ENCODE measurements at places on chromosomes 6 and 20. TPM values are rescaled to one million over a fixed set of nuclear protein-coding genes. Genes with fewer than 3 reads are reported as not detected.

CLDN20 gene
- total RNA-seq = not detected

CNKSR3 gene
- 12.1 TPM for total RNA-seq

MAPK13 gene
- 52.9 TPM for total RNA-seq

LTV1 gene
- 22.0 TPM for total RNA-seq

PPIL6 gene
- total RNA-seq = 1.6 TPM

TREML1 gene
- total RNA-seq = not detected

RBM24 gene
- 4.2 TPM for total RNA-seq

CLPSL2 gene
- not detected for total RNA-seq

IL20RA gene
- 0.46 TPM for total RNA-seq

- DNase-seq = no peak
Measured at GRCh38 chr20:36604952-36605398, 604 bp upstream of the RAB5IF start.

- no peak for DNase-seq
Measured at GRCh38 chr20:19652591-19653026, 105.4 kb upstream of the RIN2 start.

DNA sequence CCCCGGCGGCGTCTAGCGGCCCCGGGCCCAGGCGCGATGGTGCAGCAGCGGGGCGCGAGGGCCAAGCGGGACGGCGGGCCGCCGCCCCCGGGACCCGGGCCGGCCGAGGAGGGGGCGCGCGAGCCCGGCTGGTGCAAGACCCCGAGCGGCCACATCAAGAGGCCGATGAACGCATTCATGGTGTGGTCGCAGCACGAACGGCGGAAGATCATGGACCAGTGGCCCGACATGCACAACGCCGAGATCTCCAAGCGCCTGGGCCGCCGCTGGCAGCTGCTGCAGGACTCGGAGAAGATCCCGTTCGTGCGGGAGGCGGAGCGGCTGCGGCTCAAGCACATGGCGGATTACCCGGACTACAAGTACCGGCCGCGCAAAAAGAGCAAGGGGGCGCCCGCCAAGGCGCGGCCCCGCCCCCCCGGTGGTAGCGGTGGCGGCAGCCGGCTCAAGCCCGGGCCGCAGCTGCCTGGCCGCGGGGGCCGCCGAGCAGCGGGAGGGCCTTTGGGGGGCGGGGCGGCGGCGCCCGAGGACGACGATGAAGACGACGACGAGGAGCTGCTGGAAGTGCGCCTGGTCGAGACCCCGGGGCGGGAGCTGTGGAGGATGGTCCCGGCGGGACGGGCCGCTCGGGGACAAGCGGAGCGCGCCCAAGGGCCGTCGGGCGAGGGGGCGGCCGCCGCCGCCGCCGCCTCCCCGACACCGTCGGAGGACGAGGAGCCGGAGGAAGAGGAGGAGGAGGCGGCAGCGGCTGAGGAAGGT is 715 bp downstream of the SOX12 start:
- DNase-seq = no peak

DNA sequence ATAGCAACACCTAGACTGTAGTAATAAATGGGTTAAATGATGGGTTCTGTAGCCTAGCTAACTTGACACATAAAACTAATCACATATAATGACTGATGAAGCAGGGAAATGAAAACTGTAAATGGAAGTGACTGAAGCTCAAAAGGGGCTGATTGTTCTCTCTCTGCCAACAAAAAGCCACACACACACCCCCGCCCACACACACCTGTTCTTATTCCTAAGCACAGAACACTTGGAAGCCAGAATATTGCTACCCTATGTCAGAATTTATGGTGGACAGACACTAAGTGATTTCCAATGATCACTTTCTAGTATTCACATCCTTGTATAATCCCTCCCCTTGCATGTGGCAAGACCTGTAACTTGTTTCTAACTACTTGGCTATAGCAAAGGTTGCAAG is 603.5 kb downstream of the UTRN start:
- no peak for DNase-seq

DNA sequence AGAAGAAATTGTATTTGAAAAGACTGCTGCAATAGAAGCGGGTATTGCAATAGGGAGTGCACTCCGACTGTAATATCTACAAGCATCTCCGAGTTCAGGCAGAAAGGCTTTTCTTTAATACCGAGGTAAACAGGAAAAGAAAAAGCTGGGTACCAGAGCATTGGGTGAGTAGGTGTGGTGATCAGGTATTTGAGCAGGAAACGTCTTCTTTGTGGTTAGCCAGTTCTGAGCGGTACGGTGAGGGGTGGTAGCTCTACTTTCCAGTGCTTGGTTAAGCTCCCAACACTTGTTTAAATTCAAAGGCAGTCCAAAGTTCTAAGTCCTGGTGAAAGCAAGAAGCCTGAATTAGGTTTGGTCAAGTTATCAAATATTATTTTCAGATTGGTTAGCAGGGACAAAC is 404.1 kb downstream of the LMBRD1 start:
- DNase-seq = no peak

DNA sequence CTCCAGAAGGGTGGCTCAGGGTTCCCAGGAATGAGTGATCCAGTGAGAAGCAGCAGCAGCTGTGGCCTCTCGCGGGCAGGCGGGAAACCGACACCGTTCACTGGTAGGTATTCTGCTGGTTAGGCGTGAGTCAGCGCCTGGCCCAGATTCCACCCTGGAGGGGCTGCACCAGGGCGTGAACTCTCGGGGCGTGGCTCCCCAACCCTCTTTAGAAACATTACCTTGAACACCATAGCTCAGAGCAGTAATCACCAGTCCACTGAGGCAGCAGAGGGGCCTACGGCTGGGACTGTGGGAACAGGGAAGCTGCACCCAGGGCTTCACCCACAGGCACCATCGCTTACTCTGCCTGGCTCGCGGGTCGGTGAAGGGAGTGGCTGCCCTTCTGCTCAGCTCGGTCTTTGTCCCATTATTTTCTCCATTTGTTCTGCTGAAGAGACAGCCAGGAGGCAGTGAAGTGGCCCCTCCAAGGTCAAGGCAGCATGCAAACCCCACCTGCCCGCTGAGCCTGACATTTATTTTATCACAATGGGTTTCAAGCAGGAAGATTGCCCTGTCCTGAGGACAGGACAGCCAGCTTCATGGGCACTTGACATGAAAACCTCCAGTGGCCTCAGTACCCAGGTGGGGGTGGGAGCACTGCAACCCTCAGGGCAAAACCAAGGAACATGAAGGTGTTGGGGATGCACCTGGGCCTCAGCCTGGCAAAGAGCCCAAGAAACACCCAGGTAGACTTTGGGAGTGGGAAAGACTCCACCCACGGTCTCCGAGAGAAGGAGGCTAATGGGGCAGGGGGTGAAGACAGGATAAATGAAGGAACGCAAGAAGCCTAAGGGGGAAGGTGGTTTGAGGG is 51.0 kb upstream of the CD93 start:
- DNase-seq = no peak

- no peak for DNase-seq
Measured at GRCh38 chr20:31699801-31700728, 22.6 kb downstream of the BCL2L1 start.

GRCh38 chr6:33259032-33259431 is 12.6 kb downstream of the VPS52 start:
- DNase-seq = no peak

DNA sequence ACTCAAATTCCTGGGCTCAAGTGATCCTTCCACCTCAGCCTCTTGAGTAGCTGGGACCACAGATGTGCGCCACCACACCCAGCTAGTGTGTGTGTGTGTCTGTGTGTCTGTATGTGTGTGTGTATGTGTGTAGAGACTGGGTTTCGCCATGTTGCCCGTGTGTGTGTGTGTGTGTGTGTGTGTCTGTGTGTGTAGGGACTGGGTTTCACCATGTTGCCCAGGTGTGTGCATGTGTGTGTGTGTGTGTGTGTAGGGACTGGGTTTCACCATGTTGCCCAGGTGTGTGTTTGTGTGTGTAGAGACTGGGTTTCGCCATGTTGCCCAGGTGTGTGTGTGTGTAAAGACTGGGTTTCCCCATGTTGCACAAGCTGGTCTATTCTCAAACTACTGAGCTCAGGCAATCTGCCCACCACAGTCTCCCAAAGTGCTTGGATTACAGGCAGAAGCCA is 28.3 kb downstream of the CDK5RAP1 start:
- no peak for DNase-seq

- no peak for DNase-seq
Measured at GRCh38 chr20:37090407-37090806, 5.4 kb downstream of the RBL1 start.

- DNase-seq = no peak
Measured at GRCh38 chr20:44644230-44644617, 7.3 kb downstream of the ADA start.

DNA sequence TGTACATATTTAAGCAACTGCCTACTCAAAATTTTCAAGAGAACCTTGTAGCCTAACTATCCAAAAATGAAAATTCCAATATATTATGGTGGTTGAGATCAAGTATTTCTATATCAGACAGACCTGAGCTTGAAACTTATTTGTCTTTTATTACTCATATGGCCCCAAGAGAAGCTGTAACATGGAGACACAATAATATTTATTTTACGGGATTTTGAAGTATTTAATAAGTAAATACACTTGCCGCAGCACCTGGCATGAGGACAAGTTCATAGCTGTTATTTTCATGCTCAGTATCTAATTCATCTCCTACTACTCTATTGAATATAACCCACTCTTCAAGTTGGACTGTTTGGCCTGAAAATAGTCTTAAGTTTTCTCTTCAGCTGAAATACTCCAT is 28.0 kb downstream of the PTPRK start:
- DNase-seq = no peak

DNA sequence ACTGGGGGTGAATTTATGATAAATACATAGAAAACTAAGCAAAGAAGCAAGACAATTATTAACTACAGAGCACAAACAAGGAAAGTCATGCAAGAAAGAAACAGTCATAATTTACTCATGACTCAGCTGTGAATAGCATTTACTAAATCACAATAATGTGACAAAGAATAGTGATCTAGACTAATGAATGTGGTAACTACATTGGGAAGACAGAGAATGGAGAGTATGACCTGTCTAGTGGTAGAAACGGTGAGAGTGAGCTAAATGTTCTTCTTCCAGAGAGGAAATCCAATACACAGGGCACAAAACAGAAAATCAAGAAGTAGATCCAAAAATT is 153.5 kb upstream of the DST start:
- DNase-seq = no peak

GRCh38 chr6:84072442-84072997 is 38.9 kb downstream of the MRAP2 start:
- DNase-seq = no peak

GRCh38 chr6:16180696-16181438 is 52.0 kb downstream of the MYLIP start:
- DNase-seq = no peak

DNA sequence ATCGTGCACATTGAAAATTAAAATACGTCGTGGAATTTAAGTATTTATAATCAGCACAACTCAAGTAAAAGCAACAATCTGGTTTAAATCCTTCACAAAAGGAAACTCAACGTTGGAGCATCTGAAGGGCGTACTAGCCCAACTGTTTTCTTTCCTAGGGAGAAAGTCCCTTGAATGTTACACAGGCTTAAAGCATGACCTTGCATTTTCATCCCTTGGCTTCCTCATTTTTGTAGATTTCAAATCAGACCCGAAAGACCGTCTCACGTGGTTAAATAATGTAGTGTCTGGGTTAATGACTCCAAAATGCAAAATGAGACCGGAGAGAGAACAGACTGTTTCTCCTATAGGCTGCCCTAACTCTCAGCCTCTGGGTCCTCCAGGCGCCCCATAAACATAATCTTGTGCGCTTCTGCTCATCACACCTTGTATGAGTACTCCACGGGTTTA is 249.2 kb upstream of the RREB1 start:
- no peak for DNase-seq

GRCh38 chr20:59772373-59772705 is 161.1 kb downstream of the SYCP2 start:
- DNase-seq = no peak

DNA sequence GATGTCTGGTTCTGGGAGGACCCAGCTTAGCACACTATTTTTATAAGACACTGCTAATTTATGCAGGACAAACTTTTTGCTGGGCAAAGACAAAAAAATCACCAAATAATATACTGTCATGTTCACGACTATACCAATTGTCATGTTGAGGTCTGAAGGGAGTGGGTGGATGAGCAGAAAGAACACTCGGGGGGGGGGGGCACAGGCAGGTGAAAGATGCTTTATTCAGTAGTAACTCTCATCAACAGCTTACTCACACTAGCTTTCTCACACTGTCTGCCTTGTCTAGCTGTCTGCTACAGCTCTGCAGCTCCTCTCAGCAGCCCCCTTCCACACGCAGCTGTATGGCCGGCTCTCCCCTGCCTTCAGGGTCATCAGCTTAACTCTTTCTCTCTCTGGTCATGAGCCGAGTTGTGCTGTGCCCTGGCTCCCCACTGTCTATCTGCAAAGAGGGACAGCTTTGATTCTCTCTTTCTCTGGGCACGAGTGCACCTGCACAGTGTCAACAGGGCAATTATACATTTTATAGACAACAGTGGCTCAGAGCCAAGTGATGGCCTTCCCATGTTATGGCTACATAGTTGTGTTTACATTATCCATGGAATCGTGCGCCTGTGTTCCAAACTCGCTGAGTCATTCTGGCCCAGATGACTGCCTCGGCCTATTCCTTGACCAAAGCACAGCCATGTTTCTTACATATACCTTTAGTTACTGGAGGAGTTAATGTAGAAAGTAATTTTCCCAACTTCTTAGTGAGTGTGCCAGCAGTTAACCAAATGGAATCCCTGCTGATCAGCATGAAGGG is 187.7 kb upstream of the PRSS16 start:
- no peak for DNase-seq

DNA sequence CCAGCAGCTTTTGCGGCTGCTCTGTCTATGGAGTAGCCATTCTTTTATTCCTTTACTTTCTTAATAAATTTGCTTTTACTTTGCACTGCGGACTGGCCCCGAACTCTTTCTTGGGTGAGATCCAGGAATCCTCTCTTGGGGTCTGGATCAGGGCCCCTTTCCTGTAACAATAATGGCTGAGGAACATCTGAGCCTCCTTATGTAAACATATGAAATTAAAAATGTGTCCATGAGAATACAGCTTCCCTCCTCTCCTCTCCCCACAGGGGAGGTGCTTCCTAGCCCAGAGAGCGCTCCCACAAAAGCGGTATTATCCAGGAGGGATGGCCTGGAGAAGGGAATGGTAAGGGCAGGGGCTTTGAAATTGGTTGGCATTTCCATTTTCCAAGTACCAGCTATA is 81.1 kb downstream of the PSMG4 start:
- no peak for DNase-seq

GRCh38 chr20:45861221-45862075 is 4.0 kb downstream of the ZSWIM3 start:
- no peak for DNase-seq

- DNase-seq = no peak
Measured at GRCh38 chr20:23684261-23684660, 4.6 kb downstream of the CST4 start.

GRCh38 chr20:51431321-51431720 is 111.2 kb downstream of the NFATC2 start:
- DNase-seq = no peak

GRCh38 chr6:83488448-83488847 is 23.9 kb upstream of the PRSS35 start:
- no peak for DNase-seq

- no peak for DNase-seq
Measured at GRCh38 chr6:16414205-16414604, 175.8 kb downstream of the GMPR start.

All from kidney epithelial cell (primary cell).